Bronchial epithelial cell (primary cell): ENCODE measurements at places on chromosomes 7 and 10. TPM values are rescaled to one million over a fixed set of nuclear protein-coding genes. Genes with fewer than 3 reads are reported as not detected.

The PIP gene
- total RNA-seq = not detected in 2 replicates

The NET1 gene
- 45.8 and 118 TPM in 2 replicates for total RNA-seq

The RAB19 gene
- not detected in 2 replicates for total RNA-seq

The MSANTD7 gene
- 21.4 and 21.6 TPM in 2 replicates for total RNA-seq

The TMEM196 gene
- total RNA-seq = not detected in 2 replicates

The BHLHA15 gene
- total RNA-seq = 2.3 and 3.2 TPM in 2 replicates

The MYL10 gene
- total RNA-seq = not detected in 2 replicates

The TTYH3 gene
- 5.8 and 12.3 TPM in 2 replicates for total RNA-seq

The SLC18A3 gene
- not detected in 2 replicates for total RNA-seq

The GIMAP8 gene
- total RNA-seq = under 0.01 TPM in 2 replicates

The AASS gene
- 8.6 and 12.4 TPM in 2 replicates for total RNA-seq

The OR2A25 gene
- not detected in 2 replicates for total RNA-seq

The BMI1 gene
- 20.4 and 35.5 TPM in 2 replicates for total RNA-seq

DNA sequence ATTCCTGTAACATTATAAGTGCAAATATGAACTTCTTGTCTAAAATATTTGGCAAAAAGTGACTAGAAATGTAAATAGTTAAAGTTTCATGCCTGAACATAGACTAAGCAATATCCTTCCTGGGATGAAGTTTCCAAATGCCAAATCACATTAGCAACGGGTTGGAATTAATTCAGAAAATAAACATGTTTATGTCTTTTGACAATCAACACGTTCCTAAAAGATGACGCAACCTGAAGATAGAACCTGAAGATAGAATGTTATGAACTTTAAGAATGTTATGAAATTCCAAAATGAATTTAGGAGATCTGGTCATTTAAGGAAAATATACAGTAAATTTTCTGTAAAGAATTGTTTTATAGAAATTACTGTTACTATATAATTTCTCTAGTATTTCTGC lies 9.2 kb downstream of the LAMB4 start:
- peak; percentile 29 for DNase-seq

DNA sequence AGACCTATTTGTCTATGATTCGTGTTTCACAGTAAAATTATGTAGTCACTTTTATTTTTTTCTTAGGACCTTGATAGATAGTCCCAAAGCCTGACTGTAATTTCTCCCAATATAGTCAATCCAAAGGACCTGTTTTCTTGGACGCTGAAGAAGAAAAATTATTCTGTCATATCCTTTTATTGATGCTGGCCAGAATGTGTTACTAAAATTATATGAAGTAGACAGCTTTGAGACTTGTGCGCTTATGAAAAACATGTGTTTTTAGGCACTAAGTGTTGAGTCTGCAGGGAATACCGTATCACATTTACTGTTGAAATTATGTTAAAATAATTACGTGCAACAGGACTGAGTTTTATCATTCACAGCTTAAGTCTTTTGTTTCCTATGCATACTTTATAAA lies 17.9 kb downstream of the TES start:
- DNase-seq = no peak

DNA sequence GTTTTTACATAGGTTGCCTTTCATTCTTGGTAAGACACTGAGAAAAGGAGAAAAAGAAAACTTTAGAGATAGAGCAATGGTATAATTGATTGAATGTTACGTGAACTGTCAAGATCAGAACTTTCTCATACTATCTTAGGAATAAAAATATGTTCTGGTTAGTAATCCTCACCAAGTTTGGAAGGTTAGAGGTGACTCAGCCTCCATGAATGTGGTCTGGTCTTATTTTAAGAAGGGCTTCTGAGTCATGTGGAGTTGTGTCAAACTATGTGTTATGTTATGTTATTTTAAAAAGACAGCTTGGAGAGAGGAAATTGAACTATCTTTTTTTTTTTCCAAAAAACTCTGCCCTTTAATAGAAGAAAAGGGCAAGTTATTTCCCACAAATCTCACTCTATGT lies 458.6 kb upstream of the KLF6 start:
- peak; percentile 97 for DNase-seq

DNA sequence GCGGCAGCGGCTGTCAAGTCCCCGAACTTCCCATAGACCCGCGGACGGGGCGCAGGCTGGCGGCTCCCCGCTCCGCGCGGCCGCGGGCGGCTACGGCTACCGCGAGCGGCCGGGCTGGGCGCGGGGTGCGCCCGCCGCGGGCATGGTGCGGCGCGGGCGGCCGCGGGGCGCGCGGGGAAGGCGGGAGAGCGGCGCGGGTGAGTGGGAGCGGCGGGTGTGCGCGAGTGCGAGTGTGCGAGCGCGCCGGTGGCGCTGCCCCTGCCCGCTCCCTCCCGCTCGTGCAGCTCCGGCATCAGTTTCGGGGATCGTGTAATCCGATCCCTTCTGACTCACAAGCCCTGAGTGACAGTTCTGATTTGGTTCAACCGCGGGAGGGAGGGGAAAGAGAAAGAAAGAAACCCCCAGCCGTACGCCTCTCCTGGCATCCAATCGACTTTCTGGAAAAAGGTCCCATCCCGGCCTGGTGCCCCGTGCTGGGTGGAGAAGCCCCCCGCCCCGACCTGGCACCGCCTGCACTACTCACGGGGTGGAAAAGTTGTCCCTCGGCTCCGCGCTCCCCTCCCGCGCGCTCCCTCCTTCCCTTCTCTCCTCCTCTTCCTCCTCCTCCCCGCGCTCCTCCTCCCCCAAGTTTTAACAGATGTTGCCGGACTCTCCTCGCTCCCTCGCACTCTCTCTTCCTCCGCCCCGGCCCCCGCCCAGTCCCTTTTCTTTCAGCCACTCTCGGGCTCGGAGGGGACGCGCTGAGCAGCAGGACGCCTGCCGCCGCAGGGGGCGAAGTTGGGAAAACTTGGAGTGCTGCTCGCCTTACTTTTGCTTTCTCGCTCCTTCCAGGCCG lies at the start of gene GLI3:
TSS of gene GLI3 (minus strand) at position 234 of the 835 bp plus-strand sequence. CDS start 13,956 bp downstream, outside the sequence.
- peak; percentile 81 for DNase-seq

DNA sequence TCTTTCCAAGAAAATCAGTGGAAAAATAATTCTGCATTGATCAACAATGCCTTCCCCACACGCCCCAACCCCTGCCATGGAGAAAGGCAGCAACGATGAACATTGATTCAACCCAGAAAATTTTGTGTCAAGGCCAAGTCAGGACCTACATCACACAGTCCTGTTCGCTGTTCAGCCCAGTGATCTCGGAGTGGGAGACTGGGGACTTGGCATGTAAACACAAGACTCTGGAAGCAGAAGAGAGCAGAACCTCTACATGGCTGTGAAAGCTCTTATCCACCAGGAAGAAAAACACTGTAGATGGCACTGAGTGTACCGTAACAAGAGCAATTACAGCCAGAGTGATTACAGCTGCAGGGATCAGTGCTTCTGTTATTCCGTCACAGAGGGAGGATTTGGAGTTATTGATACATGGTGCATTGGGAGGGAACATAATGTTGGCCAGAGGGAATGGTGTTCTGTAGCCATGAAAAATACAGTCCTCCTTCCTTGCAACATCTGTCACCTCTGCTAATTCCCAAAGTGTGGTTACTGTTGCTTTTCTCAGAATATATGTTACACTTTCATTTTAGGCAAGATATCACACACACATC lies 136.6 kb downstream of the IQUB start:
- DNase-seq = no peak

- peak; percentile 13 for DNase-seq
Observed at GRCh38 chr10:89710753-89711152, 9.4 kb downstream of the KIF20B start.

DNA sequence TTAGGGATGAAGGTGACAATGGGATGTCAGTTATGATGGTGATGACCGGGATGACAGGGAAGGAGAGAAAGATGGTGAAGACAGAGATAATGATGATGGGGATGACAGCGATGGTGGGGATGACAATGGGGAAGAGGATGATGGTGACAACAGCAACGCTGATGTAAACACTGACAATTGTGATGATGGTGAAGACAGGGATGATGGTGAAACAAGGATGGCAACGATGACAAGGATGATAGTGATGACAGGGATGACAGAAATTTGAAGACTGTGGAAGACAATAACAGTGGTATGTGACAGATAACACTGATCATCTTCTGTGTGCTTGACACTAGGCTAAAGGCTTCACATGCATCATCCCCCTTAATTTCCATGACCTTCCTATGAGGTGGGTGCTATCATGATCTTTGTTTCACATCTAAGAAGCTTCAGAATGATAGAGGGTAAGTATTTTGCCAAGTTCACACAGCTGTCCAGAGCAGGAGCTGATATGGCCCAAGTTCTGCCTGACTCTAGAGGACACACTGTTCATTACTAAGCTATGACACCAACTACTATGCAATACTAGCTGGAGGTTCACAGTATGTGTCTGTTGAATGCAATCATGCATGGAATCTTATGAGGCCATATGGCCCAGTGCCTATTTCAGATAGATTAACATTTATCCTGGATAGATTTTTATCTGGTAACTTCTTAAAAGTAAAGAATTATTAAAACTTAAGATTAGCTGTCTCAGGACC lies 105.6 kb downstream of the RNLS start:
- DNase-seq = peak; percentile 49

DNA sequence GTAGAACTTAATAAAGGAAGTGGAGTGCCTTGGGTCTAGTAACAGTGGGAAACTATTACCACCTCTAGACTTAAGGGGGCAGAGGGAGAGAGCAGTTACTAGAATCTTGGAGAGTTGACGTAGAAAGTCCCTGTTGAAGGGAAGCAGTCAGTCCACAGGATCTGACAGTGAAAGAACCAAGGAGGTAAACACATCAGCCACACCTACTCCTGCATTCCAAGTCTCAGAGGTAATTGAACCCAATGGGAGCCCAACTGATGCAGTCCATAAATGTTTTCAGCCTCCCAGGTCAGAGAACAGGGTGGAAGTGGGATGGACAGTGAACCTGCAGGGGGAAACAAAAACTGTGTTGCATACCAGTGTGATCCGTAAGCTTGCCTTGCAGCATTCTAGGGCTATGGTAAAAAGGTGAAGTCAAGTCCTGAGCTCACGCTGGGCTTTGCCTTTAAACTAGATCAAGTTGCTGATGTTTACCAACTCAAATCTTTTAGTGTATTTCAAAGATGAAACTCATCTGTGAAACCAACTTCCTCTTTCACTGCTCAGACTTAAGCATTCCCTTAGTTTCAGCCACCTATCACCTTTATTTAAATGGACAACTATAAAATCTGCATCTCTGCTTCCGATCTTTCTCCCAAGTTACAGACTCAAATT lies 57.2 kb downstream of the SLC16A12 start:
- DNase-seq = peak; percentile 78

DNA sequence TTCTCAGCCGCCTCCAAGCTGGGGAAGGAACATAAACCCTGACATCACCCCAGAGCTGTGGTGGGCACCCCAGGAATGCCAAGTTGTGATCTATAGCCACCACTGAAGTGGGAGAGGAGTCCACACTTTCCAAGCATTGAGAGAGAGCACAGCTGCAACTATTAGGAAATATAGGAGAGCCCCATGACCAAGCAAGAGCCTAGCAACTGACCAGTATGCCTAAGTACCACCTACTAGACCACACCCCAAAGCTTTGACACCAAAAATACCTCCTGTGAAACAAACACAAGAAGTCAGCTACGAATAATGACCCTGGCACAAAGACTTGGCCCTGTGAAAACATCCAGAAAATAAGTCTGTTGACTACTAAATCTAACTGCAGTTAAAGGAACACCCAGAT lies 804.1 kb upstream of the IGFBP3 start:
- no peak for DNase-seq

GRCh38 chr10:88557658-88558057 lies 25.5 kb downstream of the RNLS start:
- DNase-seq = peak; percentile 55

GRCh38 chr10:43801140-43801539 lies 152.5 kb upstream of the ZNF32 start:
- DNase-seq = no peak

GRCh38 chr10:62904281-62904875 lies 88.2 kb upstream of the EGR2 start:
- DNase-seq = no peak

DNA sequence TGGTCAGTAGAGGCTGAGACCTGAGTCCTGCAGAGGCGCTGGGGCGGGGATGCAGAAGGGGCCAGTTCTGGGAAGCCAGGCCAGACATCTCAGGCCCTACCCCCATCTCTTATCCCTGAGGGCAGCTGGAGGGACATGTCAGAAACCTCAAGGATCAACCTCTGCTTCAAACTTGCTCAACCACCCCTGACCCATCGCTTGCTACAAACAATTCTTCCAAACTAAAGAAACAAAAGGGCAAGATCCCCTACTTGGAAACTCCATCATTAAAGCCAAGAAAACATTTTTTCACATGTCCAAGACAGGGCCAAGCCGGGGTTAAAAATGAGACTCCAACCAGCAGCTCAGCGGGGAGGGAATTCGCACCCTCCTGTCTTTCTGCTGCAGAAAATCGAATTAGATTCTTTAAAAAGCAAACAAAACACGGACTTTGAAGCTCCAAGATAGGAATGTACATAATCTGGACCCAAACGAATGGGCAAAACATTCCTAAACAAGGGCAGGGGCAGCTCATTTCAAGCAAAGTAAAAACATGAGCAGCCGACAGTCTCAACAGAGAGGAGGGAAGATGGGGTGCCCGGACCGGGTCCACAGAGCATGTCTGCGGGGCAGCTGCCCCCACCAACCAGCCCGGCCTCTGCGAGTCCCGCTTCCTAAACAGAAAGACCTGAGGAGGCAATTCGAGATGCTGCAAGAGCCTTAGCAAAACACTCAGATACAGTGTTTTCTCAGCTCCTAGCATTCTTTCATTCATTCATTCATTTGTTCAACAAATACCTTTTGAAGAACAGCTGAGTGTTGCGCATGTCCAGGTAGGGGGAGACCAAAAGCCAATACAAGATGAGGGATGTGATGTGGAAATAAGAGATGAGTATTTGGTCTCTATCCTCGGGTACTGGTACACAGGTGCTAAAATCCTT lies 44.8 kb downstream of the CHST15 start:
- no peak for DNase-seq

DNA sequence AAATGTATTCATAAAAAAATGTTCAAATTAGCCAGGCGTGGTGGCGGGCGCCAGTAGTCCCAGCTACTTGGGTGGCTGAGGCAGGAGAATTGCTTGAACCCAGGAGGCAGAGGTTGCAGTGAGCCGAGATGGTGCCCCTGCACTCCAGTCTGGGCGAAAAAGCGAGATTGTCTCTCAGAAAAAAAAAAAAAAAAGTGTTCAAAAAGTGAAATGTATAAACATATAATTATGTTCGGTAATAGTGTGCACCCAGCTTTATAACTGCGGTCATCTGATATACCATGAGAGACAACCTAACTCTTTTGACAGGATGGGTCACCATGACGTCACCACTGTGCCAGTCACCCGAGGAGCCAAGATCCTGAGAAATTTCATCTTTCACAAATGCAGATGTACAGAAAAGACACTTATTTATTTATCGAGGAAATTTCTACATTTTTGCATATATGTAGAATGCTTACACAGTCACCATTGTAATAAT lies 594 bp upstream of the RP9 start:
- DNase-seq = peak; percentile 47

- DNase-seq = no peak
Observed at GRCh38 chr10:131556897-131557495, 245.5 kb upstream of the TCERG1L start.

DNA sequence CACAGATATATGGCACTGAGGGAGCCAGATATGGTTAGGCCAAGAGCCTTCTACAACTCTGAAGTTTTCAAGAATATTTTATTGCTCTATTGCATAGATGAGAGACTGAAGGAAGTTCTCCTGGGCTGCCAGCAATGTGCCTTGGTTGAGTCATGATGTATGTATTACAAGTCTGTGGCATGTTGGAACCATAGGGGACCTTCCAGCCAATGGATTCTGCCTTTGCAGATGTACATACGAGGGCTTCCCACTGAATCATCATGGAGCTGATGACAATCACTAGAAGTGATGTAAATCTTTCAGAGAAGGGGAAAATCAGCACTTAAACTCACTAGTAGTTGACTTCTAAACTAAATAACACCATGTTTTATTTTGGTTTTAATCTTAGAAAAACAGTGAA lies 419.5 kb downstream of the PHTF2 start:
- DNase-seq = peak; percentile 66
